Activated CD4-positive, alpha-beta T cell treated with anti-CD3 and anti-CD28 coated beads for 4 hours (primary cell): ENCODE measurements at places on chromosomes 4 and X.

DNA sequence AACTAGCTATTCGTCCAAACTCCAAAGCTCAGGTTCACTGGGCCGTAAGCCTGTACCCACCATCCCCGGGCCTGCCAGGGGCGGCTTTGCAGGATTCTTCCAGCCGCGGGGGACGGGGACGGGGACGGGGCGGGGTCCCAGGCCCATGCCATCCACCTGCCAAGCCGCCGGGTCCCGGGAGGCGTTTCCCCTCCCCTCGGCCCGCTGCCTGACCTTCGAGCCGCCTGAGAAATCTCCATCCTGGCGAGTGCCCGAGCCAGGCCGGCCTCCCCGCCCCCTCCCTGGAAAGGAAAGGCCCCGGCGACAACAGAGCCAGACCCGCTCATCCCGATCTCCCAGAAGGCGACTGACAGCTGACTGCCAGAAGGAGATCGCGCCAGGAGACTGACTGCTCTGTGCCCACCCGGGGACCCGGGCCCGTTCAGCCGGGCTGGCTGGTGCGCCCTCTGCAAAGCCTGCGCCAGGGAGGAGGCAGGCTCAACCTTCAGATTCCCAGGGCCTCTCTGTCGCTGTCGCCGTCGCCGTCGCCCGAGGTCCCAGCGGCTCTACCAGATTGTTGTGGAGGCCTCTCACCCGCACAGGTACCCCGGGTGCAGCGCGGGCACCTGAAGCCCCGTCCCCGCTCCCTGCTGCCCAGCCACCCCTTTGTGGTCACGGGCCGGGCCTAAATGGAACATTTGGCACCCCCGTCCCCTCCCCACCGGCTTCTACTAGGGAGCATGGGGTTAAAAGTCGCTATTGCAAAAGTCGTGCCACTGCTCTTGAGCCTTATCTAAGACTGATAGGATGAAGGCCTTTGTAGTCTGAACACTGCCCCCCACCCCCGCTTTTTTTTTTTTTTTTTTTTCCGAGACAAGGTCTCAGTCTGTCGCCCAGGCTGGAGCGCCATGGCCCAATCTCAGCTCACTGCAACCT lies at the start of gene RGN:
TSS of gene RGN (plus strand) at position 315 of the 915 bp plus-strand sequence. CDS start 2,702 bp downstream, outside the sequence.
- no peak for DNase-seq

DNA sequence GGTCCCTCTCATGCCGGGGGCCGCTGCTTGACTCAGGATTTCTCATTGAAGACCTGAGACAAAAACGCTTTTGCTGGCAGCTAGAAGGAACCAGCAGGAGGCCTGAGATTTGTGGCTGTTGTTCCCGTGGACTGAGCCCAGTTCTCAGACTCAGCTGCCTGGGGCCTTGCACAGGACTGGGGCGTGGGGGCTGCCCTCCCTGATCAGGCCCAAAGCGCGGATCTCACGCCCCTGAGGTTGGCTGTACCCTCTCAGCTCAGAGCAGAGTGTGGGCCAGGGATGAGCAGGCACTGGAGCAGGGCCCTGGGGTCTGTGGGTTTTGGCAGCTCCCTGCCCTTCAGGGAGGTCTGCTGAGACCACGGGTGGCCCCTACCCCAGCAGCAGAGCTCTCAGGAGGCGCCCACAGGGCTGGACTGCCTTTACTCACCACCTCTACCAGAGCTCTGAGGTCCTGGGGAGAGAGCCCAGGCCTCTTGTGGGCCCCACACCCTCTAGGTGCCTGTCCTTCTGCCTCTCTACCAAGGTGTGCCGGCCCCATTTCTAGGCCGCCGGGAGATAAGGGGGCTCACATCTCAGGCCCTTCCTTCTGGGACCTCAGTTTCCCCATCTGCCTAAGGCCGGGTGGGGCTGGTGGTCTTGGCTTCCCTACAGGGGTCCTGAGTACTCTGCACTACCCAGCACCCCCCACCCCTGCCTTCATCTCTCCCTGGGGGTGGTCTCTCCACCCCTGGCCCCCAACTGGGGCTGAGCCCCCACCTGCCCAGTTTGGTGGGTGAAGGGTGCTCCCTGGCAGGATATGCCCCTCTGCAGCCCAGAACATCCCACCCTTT lies 5.6 kb downstream of the MSANTD1 start:
- no peak for DNase-seq

- no peak for DNase-seq
Observed at GRCh38 chrX:43679778-43680177, 23.7 kb downstream of the MAOA start.

- DNase-seq: no peak
Observed at GRCh38 chrX:3529466-3530010, 183.1 kb upstream of the MXRA5 start.

- no peak for DNase-seq
Observed at GRCh38 chr4:80069108-80069836, 3.8 kb downstream of the ANTXR2 start.

GRCh38 chr4:164904336-164904735 lies 27.4 kb downstream of the APELA start:
- no peak for DNase-seq

GRCh38 chrX:17459008-17459611 lies 84.1 kb downstream of the NHS start:
- DNase-seq: no peak

DNA sequence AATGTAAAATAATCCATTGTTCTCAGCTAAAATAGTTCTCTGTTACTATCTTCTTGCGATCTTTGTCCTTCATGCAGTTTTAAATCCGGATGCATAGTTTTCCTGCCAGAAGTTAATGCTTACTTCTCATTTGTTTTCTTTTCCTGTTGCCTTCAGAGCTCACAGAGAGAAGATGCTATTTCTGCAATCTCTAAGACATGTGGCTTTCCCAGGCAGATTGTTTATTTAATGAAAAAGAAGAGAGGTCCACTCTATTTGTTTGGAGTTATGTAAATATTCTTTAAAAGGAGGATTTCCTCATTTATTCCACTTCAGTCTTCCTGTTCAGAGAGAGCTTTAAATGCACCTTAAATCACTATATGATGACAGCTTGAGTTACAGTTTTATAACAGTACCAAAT lies 39.3 kb upstream of the HPGD start:
- no peak for DNase-seq

GRCh38 chr4:101075536-101075935 lies 271.8 kb downstream of the PPP3CA start:
- DNase-seq: no peak

DNA sequence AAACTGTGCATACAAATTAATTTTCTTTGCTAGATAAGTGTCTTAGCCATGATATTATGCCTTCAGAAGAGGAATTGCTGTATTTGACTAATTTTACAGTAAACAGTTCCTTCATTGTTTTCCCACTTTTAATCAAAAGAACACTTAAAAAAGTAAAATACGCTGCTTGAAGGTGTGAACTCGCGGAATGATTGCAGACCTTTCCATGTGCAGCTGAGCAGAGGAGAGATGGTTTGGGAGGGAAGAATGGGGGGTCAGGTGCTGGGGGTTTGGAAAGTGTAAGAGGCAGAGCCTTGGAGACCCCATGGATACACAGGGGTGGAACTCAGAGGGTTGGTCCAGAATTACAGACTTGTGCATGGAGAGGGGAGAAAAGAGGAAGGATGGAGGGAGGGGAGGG lies 15.3 kb downstream of the CYTL1 start:
- DNase-seq: no peak

DNA sequence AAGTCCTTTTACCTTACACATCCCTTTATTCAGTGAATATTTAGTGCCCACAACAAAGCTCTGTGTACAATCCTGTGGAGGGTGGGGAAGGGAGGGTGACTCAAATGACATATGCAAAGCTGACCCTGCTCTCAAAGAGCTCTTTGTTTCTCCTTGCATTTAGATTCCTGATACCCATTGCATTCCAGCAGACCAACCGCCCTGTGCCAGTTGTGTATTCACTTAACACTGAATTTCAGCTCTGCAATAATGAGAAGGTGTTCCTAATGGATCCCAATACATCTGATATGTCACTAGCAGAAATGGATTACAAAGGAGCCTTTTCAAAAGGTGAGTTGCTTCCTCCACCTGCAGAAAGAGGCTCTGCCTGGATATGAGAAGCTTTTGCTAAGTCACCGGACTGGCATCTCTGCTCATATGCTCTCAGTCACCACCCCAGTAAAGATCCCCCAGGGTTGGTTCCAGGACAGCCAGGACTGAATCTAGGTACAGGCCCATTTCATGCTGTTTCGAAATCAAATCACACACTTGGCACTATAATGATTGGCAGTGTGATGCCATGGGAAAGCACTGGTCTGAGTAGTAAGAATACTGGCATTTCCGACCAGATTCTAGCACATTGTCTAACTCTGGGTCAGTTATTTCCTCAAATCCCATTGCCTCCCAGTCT lies 17.1 kb upstream of the ANXA3 start:
- no peak for DNase-seq

DNA sequence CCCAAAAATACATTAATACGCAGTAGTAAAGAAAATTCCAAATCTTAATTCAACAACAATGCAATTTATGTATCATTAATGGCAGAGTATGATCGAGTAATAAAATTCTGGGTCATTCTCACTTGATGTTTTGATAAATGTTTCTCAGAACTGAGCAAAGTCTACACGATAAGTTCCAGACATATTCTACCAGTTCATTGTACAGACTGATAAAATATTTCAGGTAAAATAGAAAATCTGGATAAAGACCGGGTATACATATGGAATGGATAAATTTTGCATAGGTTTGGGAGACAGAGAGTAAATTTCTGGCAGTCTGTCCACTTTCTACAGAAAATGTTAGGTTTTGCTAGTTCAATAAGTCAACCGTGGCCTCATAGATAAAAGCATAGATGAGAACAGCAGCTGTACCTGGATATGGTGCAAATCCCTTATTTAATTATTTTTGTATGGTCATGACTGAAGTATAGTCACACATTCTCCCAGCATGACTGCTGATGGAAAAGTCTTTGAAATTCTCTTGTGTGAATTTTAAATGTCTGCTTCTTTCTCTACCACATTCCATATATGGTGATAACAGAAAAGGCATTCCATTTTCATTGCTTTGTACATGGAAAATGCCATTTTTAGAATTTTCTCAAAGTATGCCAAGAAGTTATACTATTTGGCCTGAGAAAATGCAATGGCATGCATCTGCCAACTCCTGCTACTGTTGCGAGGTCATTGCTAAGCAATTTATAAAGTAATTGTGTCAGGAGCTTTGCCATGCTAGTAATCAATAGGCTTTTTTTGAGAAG lies 301.9 kb upstream of the ARSJ start:
- DNase-seq: no peak

GRCh38 chr4:1463088-1463926 lies 57.1 kb upstream of the NKX1-1 start:
- DNase-seq: no peak

DNA sequence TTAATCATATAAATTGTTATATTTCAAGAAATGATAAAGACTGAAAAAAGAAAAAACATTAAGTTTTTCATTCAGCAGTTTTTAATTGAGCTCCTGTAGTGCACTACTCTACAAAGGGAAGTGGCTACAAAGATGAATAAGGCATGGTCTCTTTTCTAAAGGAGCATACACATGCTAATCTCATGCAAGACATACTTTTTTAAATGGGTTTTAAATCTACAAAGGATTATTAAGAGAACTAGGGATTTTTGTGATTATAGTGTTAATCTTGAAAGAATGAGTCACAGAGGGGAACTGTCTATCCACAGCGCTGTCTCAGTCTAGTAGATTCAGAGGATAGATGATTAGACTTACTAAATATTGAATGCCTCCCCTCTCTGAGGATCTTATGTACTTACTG lies 1722.2 kb downstream of the RPA4 start:
- DNase-seq: no peak

- no peak for DNase-seq
Observed at GRCh38 chr4:186852073-186852420, 128.4 kb upstream of the FAT1 start.

- no peak for DNase-seq
Observed at GRCh38 chr4:64479338-64479737, 70.1 kb upstream of the TECRL start.

DNA sequence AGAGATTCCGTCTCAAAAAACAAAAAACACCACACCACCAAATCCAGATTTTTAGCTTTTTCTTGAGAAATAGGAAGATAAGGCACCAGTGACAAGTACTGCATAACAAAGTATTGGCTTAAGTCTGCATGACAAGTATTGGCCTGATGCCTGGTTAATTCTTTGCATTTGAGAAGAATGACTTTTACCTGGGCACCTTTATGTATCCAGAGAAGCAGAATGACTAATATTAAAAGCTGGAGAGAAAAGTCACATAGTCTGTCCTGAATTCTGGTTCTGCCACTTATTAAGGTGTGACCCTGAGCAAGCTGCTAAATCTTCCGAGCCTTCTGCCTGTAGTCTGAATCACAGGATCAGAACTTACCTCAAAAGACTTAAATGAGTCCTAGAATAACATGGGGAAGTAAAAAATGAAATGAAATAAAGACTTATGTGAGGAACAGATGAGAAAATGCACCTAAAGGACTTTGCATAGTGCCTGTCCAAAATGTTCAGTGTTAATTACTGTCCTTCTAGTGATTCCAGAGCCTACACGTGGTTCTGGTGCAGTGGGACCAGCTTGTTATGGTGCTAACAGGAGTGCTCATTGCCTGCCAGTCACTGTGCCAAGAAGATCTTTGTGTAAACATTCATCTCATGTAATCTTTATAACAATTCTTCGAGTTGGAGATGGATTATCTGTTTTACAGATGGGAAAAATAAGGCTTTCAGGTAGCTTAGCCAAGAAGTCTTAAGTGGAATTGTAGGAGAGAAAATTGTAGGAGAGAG lies 31.6 kb downstream of the UGDH start:
- DNase-seq: no peak

- no peak for DNase-seq
Observed at GRCh38 chr4:100366213-100366612, 151.6 kb downstream of the EMCN start.

- no peak for DNase-seq
Observed at GRCh38 chr4:182968917-182969650, 51.9 kb upstream of the DCTD start.

DNA sequence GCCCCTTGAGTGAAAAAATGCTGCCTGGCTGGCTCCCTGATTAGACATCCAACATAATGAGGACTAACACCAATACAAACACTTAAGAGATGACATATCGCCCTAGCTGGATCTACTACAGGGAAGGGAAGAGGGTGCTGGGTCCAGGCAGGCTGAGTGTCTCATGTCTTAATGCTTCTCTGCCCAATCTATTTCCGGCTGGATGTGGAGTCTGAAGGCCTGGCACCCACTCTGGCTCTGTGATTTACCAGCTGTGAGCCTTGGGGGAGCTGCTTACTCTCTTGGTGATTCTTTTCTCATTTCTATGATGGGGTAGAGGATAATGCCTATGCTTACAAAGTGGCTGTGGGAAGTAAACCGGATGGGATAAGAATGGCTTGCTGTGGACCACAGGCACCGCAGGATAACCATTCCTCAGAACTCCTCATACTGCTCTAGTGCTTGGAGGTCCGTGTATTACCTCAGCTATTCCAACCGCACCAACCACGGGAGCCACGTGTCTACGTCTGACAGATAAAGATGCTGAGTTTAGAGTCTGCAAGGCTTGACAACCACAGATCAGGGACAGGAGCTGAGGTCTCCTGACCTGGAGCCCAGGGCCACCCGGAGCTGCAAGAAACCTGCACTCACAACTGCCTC lies 161.7 kb downstream of the AFAP1 start:
- DNase-seq: no peak
